ENCODE measurements at places on chromosomes 2 and 18.
A peak's percentile ranks its signal among the peaks of the same experiment; 100 is the strongest.

DNA sequence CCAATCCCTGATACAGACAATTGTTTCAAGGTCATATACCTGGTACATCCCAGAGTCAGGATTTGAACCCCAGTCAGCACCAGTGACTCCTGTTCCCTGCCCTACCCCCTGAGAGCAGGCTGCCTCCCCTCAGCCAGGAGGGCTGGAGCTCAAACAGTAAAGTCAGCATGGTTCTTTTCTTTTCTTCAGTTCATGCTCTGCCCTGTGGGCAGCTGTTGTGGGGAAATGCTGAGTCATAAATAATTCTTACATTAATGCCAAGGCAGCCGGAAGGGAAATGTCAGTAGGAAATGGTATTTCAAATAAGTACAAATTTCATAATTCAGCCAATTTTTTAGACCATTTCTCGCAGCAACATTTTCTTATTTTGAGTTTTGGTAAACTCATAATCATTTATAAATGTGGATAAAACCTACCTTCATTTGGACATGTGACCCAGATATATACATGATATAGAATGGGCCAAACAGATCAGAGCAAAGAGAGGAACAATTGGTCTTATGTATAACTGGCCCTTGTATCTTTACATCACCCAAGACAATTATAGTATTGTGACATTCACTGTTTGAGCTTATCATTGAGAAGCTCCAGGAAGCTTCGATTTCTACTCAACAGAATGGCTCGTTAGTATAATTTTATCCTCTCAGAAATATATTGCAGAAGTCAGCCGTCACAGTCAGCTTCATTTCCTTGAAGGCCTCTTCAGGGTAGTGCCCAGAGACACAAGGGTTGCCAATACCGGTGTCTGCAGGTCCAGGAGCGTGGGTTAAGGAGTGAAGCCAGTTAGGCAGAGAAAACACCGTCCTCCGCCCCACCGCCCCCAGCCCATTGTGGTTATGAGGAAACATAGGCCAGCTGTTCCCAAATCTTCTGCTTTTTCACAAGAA is 28.0 kb upstream of the SCYGR1 start:
- peak; percentile 10 for DNase-seq

DNA sequence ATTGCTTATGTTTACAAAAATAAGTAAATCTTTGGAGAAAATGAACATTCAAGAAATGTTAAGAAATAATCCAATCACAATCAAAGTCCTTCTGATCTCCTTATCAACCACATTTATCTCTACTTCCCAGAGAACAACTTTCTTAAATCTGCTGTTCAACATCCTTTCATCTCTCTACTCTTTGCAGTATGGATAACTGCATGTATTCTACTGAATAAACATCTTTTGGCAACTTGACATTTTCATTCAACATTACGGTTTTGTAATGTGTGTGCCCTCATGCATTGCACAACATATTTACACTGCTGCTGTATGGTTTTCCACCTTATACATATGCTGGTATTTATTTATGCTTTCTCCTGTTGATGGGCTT is 9.2 kb downstream of the CMPK2 start:
- no peak for DNase-seq

- DNase-seq = no peak
These were observed 7.3 kb upstream of the ARHGAP15 start for GRCh38 chr2:143121957-143122356.

DNA sequence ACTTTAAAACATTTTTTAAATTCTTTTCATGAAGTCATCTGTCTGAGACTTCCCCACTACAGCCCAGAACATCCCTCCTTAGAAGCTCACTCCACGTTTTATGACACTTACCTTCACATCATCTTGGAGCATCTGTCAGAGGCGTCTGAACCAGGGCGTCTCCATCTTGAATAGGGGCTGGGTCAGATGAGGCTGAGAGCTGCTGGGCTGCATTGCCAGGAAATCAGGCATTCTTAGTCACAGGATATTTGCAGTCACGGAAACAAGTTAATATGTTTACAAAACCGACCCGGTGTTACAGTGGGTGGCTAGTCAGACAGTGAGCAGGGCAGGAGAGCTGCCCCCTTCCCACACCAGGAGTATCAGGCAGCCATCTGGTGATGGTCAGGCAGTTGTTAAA is 456.5 kb downstream of the FBXO15 start:
- peak; percentile 16 for DNase-seq

GRCh38 chr2:237488295-237488694 is 1.2 kb downstream of the MLPH start:
- no peak for DNase-seq

- no peak for DNase-seq
These were observed at the start of gene EFEMP1 for GRCh38 chr2:55923091-55923981. Gene EFEMP1 (minus strand): TSS chr2:55923782. CDS start chr2:55922440, 1,342 bp downstream.

- DNase-seq = peak; percentile 75
These were observed 92.6 kb downstream of the ACTR2 start for GRCh38 chr2:65320042-65320725.

All from GM04504 (cell line).